ENCODE measurements at places on chromosomes 16 and 17. TPM values are rescaled to one million over a fixed set of nuclear protein-coding genes. Genes with fewer than 3 reads are reported as not detected.

- H3K27ac ChIP-seq = peak overlapping the region; percentile 93
- H3K27me3 ChIP-seq = no peaks in the 10 kb centered on the region
- DNase-seq = no peak
- peaks cover 41% of the 10 kb centered on the region for H3K4me1 ChIP-seq
- H3K4me3 ChIP-seq = no peak overlapping the region
- no peaks in the 10 kb centered on the region for H3K36me3 ChIP-seq
These were observed 36.2 kb downstream of the CDRT4 start for GRCh38 chr17:15431196-15431595.

DNA sequence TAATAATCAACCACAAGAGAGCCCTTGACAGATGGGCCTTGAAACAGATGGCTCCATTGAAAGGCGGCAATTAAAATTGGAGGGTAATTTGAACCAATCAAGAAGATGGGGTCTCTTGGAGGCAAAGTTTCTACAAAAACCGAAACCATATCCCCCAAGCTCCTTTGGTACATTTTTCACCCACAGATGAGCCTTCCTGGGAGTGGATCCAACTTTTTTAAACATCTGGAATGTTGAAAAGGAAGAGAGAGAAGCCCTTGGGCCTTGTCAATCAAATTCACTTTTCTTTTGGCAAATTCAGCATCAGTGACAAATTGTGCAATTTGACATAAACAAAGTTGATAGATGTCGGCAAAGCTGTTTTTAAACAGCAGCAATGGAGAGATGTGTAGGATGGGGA lies 13.2 kb upstream of the NUP93 start:
- DNase-seq = no peak
- no peak overlapping the region for H3K4me3 ChIP-seq
- no peak overlapping the region for H3K27ac ChIP-seq
- no peaks in the 10 kb centered on the region for H3K4me1 ChIP-seq
- H3K36me3 ChIP-seq = no peaks in the 10 kb centered on the region
- no peaks in the 10 kb centered on the region for H3K27me3 ChIP-seq

DNA sequence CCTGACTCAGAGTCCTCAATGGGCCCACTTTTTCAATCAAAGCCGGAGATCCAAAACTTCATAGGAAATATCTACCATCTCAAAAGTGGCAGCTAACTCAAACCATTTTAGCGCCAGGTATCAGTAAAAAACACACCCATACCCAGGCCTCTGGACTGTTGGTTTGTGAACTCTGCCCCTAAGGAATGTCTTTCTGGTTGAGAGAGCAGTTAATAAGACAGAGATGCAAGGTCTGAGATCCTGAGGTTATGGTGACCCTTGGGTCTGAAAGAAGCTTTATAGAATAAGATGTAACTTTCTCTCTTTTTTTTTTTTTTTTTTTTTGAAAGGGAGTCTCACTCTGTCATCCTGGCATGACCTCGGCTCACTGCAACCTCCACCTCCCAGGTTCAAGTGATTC lies 350.5 kb downstream of the SOX9 start:
- DNase-seq = no peak
- H3K4me1 ChIP-seq = peaks cover 27% of the 10 kb centered on the region
- H3K36me3 ChIP-seq = no peaks in the 10 kb centered on the region
- no peak overlapping the region for H3K27ac ChIP-seq

The TAC4 gene
- not detected for polyA plus RNA-seq

Data from stomach (tissue), 19 donors.